ENCODE measurements at places on chromosomes 7 and 10. TPM values are rescaled to one million over a fixed set of nuclear protein-coding genes. Genes with fewer than 3 reads are reported as not detected.

The TBC1D12 gene
- 7.4 TPM for total RNA-seq

The HHEX gene
- total RNA-seq: 0.28 TPM

The TWIST1 gene
- total RNA-seq: 2.3 TPM

GRCh38 chr7:134778941-134779740, at the start of gene CALD1:
Gene CALD1, plus strand, starts transcription at chr7:134779634. Its CDS starts 88,100 bp downstream, at chr7:134867734.
- DNase-seq: peak; percentile 99

GRCh38 chr10:132247943-132248342, 59.8 kb downstream of the STK32C start:
- DNase-seq: no peak

DNA sequence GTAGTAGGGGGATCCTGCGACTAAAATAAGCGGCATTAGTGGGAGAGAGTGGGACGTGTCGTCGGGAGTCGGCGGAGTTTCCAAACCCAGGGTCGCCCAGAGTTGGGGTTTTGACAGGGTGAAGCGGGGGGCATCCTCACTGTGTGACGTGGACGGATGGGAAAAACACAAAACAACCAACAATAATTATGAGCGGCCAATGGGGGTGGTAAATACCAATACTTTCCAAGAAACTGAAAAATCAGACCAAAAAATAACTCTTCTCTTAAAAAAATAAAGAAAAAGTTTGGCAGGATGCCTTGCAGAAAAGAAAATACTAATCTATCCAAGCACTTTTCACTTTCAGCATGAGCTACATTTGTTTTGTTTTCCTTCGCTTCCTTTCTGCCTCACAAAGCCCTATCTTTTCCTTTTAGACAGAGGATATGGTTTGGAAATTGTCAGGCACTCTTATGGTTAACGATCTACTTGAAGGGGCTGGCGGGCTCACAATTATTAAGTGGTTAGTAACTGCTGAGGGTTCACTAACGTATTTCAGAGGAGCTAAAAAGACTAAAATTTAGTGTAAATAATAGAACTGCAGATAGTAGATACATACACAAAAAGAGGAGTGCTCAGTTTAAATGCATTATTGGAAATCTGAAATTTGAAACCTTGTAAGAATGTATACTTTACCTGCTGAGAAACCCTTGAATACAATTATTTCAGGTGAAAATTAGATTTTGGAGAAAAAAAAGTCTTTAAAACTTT, 802 bp upstream of the CDK6 start:
- DNase-seq: peak; percentile 52

DNA sequence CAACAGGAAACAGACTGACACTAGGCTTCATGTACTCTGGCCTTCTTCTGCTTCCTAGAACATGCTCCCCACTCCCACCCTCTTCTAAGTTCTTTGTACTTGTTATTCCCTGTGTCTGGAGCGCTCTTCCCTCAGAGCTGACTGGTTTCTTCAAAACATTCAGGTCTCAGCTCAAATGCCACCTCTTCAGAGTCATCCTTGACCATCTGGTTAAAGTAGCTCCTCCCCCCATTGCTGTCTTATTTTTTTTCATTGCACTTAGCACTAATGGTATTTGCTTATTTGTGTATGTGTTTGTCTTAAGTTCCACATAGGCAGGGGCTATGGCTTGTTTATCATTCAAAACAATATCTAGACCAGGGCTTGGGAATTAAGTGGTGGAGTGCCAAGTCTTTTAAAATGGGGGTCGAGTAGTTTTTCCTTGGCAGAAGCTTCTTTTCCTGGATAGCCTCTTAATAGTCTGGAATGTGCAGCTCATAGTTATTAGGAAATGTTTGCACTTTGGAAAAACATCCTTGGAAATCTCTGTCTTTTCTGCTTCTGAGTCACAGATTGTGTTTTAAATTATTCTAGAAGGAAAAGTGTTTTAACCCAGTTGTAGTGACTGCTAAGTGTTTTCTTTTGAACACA, 60.0 kb downstream of the RALA start:
- DNase-seq: no peak

- DNase-seq: no peak
These were observed 381.1 kb downstream of the SDK1 start for GRCh38 chr7:3682028-3682710.

DNA sequence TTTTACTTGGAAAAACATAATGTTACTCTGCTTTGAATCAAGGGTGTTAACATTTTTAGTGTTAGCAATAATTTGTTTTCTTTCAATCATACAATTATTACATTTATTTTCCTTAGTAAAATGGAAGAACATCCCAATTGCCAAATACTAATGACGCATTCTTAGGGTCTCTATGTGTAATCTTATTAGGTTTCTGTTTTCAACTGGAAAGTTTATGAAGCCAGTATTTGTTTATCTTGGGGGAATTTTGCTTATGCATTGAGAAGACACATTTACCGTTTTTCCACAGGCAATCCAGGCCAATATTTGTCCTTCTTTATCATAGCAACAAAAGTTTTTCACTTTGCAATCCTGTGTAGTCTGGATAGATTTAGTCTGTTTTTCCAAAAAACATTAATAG, 134.5 kb downstream of the CPED1 start:
- DNase-seq: no peak

GRCh38 chr10:124659380-124659779, 84.8 kb downstream of the FAM53B start:
- no peak for DNase-seq
